WERI-Rb-1 (cell line): ENCODE measurements at places on chromosomes 7 and 10.

GRCh38 chr7:47087866-47088265, 494.0 kb downstream of the TNS3 start:
- no peak for DNase-seq

DNA sequence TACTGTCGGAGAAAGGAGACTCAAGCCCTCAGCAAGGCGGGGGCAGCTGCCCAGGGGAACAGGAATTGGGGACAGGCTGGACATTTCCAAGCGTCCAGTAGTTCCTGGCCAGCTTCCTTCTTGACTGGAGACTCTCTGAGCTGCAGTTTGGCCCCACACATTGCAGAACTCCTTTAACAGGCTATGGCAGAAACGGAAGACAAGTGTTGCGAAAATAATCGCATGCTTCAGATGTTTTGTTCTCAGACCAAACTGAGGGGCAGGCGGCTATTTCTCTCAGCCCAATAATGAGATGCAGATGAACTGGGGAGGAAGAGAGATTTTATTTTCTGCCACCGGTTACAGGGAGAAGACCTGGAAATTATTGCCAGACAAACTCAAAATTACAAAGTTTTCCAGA, 88.0 kb upstream of the PFKP start:
- DNase-seq: no peak

- peak; percentile 36 for DNase-seq
Measured at GRCh38 chr7:45001138-45001694, 1.2 kb downstream of the CCM2 start.

- DNase-seq: no peak
Measured at GRCh38 chr7:24741679-24742505, 15.4 kb downstream of the GSDME start.
